ENCODE measurements at places on chromosomes 4 and X.

DNA sequence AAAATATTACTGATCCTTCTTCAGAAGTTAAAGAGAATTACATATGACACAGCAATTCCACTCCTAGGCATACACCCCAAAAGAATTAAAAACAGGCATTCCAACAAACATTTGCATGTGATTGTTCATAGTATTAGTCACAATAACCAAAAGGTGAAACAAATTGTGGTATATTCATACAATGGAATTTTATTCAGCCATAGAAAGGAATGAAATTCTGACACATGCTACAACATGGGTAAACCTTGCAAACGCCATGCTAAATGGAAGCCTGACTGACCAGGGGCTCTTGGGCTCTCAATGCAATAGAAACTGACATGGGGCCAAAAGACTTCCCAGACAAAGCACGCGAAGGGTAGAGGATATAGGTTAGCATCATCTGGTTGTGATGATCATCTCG lies 62.1 kb upstream of the S100G start:
- DNase-seq, result no peak

DNA sequence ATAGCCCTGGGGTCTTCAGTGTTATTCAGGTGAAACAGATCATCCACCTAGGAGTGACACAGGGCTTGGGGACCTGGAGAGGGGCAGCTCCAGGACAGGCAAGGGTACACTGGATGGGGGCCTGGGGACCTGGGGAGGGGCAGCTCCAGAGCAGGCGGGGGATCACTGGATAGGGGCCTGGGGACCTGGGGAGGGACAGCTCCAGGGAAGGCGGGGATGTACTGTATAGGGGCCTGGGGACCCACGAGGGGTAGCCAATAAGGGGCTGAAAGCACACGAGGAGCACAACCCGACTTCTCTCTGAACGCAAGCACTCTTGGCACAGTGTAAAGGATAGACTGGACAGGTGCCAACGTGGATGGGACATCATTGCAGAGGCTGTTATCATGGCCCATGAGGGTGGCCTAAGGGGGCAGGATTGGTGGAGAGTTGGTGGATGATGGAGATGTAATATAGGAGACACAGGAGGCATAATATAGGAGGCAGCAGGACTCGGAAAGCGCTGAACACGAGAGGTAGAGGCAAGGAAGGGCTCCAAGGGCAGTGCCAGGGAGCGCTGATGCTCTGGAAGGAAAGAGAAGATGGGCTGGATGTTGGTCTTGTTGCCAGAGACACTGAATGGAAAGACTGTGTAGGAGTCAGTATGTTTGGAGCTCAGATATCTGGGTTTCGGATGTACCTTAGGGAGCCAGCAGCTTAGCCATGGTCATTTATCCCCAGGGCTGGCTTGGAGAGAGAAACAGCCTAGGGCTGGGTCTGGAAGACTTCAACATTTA lies 37.9 kb upstream of the FGFBP2 start:
- no peak for DNase-seq

- no peak for DNase-seq
Measured at GRCh38 chr4:61373901-61374440, 173.8 kb downstream of the ADGRL3 start.

- DNase-seq, result no peak
Measured at GRCh38 chr4:173426064-173426463, 27.1 kb upstream of the SCRG1 start.

- peak; percentile 30 for DNase-seq
Measured at GRCh38 chr4:86730310-86730709, 118.9 kb downstream of the SLC10A6 start.

GRCh38 chrX:15882704-15883539 lies 28.3 kb upstream of the AP1S2 start:
- DNase-seq, result no peak

- no peak for DNase-seq
Measured at GRCh38 chrX:30577362-30577991, at the start of gene TASL. TASL (minus strand) TSS chrX:30577766; CDS start chrX:30560355, 17,411 bp downstream.

DNA sequence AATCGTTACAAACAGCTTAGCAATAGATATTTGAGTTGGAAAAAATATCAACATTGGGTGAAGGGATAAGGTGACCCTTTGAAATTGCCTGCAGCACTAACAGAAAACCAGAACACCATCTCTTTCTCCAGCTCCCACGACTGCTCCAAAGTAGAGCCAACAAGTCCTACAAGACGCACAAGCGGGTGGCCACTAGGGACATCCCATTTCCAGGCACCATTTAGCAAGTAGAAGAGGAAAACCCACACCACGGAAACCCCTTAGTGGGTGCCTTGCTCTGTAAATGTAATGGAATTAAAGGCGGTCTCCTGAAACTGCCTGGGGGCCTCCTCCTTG lies 1.9 kb downstream of the ARHGAP6 start:
- DNase-seq, result no peak

- DNase-seq, result no peak
Measured at GRCh38 chrX:40933706-40934425, 151.4 kb upstream of the USP9X start.

DNA sequence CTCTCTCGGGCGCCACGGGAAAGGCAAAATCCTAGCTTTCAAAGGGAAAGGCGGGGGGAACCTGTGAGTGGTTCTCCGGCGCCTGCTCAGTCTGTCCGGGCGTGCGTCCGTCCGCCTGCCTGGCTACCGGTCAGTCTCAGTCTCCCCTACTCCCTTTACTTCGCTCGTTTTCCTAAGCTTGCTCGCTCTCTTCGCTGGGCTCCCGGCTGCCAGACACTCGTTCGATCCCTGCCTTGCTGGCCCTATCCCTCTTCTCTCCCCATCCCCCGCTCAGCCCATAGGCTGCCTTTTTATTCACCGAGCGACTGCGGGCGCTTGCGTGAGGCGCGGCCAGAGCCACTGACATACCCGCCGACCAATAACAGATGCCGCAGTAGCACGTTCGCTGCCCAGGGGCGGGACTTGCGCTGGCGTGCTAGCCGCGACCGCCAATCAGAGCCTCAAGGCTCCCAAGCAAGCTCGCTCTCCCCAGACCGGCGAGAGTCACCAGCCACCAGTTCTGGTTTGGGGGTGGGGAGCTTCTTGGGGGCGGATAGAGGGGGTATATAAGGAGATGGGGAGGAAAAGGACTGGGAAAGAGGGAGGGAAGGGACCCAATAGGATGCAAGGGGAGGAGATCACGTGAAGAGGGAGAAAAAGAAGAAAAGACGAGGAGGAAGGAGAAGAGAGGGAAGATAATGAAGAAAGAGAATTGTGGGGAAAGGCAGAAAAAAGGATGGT lies 30.0 kb downstream of the ARHGEF9 start:
- peak; percentile 81 for DNase-seq

- DNase-seq, result peak; percentile 21
Measured at GRCh38 chrX:15686818-15687685, 22.4 kb upstream of the CLTRN start.

GRCh38 chr4:86493460-86493859 lies 100.7 kb upstream of the PTPN13 start:
- no peak for DNase-seq

DNA sequence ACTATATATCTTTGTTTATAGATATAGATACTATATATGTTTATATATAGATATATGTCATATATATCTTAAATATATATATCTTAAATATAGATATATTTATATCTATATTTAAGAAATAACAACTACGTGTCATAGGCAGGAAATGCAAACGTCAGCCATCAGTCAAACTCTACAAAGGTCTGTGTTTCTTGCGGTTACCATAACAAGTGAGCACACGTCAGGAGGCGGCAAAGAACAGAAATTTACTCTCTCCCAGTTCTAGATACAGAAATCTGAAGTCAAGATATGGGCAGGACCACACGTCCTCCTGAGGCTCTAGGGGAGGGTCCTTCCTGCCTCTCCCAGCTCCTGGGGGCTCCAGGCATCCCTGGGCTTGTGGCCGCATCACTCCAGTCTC lies 6.5 kb downstream of the PLCXD1 start:
- no peak for DNase-seq

GRCh38 chr4:122968227-122968812 lies 45.9 kb upstream of the NUDT6 start:
- DNase-seq, result no peak

DNA sequence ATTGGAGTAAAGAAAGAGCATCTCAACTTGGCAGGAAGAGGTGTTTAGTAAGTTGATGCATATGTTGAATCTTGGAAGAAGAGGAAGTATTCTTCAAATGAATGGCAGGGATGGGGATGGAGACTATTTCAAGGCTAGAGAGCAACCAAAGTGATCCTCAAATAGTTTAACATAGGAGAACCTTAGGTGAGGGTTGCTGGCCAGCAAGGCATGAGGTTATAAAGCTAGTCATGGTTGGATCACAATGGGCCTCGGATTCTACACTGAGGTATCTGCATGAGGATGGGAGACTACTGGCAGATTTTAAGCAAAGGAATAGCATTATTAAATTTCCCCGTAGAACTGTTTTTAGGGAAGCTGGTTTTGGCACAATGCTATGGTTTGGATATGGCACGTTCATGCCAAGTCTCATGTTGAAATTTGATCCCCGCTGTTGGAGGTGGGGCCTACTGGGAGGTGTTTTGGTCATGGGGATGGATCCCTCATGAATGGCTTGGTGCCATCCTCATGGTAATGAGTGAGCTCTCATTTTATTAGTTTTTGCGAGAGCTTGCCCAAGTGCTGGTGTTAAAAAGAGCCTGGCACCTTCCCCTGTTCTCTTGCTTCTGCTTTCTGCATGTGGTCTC lies 41.9 kb upstream of the ETNPPL start:
- no peak for DNase-seq

- no peak for DNase-seq
Measured at GRCh38 chr4:170818786-170819185, 729.0 kb upstream of the AADAT start.

DNA sequence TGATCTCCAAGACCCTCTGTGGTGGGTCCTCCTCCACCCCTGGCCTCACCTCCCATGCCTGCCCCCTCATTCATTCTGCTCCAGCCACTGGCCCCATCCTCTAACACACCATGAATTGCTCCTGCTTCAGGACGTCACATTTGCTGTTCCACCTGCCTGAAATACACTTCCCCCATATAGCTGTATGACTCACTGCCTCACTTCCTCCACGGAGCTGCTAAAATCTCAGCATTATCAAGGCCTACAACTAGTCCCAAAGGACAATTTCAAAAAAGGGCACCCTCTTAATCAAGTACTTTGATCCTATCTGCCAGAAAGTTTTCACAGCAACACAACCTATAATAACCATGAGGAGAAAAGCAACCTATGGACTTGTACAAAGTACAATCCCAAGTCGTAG lies 43.6 kb upstream of the PHOX2B start:
- DNase-seq, result no peak

DNA sequence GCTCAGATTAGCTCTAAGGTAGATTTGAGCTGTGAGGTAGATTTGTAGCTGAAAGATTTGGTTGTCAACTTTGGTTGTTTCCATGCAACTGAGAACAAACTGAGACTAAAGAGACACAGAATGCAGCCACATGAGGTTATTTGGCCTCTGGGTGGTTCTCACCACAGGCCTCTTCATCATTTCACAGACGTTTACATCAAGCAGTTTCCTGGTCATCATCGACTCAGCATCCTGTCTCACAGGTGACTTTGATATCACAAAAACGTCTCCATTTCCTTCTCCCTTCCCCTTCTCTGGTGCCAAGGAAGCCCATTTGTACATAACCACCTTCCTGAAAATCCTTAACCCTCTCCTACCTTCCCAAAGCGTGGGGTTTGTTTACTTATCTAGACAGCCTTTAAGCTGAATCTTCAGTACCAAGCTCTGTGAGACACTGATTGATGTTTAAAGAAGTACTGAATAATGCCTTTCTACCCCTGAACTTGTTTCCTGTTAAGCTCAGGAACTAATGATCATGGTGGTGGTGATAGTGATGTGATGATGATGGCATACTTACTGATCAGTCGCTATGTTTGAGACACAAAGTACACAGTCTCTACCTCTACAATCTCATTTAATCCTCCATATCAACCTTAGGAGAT lies 81.9 kb downstream of the FAM114A1 start:
- DNase-seq, result peak; percentile 2

- DNase-seq, result peak; percentile 50
Measured at GRCh38 chrX:136608295-136608933, 39.5 kb upstream of the CD40LG start.

DNA sequence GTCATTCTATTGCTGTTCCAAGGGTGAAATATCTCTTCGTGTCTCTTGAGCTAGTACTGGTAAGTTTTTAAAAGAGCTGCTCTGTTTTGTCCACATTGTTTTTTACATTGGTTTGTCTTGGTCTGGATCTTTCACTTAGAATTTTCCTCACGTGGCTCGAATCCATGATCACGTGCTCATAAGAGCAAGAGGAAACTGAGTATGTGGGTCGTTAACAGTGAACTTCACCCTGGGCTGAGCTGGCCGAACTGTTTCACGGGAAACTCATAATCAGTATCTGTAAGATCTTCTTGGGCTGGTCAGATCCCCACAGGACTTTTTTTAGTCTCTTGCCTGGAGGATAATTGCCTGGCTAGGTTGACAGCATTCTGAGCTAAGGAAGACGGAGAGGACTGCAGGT lies 77.8 kb upstream of the HELT start:
- no peak for DNase-seq

DNA sequence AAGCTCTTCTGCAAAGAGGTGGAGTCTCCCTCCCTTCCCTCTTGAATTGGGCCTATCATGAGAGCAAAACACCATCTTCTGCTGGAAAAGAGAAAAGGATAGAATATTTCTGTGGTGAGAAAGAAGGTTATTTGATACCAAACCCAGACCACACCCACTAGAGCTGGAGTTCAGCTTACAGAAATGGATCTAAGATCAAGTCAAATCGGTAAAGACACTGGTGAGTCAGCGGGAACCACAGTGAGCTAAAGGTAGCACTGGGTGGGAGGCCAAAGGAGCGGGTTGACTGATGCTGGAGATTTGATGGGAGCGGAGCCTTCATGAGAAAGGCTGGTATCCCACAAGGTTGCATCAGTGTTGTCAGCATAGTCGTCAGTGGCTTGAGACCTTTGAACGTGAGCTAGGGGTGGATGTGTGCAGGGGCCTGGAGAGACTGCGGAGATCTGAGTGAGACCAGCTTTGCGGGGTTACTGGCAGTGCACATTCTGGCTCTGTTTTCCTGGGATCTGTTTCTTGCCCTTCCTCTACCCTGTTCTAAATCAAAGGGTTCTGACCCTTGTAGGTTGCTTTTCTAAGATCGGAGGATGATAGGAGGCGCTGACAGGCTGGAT lies 106.4 kb upstream of the SCOC start:
- DNase-seq, result no peak

GRCh38 chr4:176432811-176433540 lies 113.2 kb downstream of the SPCS3 start:
- DNase-seq, result no peak

DNA sequence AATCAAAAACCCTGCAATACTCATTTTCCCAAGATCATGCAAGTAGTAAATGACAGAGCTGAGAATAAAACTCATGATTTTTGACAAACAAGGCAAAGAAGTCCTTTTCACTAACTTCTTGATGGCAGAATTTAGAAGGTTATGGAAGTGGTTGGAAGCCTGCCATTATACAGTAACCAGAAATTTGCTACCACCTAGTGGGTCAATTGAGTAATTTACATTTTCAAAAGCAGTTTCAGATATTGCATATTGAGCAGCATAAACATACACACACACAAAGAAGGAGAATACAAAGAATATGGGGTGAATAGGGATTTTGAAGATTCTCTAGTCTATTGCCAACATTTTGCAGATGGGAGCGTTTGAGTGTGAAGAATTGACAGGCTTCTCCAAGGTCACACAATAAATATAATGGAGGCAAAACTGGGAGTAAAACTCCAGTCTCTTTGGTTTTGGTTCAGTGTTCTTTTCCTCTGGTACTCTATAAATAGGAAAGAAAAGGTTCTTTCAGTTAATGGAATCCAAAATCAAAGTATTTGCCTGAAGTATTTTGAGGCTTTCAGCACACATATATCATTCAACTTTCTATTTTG lies 70.2 kb downstream of the GC start:
- DNase-seq, result no peak

GRCh38 chrX:74550295-74550802 lies 64.1 kb downstream of the RLIM start:
- DNase-seq, result peak; percentile 69

Measured in activated effector memory CD4-positive, alpha-beta T cell treated with Interleukin-2 at 50 U/mL for 16 hours (primary cell).